Iris pigment epithelial cell (primary cell): ENCODE measurements at places on chromosomes 3 and 15.

DNA sequence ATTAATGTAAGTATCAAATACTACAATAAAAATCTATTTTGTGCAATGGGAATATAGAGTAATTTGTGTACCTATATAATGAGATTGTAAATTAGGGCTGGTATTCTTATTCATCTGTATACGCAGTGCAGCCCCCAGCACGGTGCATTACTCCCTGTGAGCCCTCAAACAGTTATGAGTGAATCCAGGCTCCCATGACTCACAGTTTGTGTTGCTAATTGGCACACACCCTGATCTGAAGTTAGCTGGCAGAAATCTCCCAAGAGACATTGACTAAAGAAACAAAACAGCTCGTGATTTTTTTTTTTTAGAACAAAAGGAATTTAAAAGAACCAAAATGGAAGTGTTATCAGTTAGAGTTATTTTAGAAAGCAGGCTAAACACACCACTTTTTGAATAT is 15.7 kb downstream of the GK5 start:
- DNase-seq, result peak; percentile 87

- no peak for DNase-seq
Measured at GRCh38 chr3:124478830-124479229, 251.4 kb upstream of the UMPS start.

- no peak for DNase-seq
Measured at GRCh38 chr3:144381607-144382006, 410.0 kb downstream of the DIPK2A start.

DNA sequence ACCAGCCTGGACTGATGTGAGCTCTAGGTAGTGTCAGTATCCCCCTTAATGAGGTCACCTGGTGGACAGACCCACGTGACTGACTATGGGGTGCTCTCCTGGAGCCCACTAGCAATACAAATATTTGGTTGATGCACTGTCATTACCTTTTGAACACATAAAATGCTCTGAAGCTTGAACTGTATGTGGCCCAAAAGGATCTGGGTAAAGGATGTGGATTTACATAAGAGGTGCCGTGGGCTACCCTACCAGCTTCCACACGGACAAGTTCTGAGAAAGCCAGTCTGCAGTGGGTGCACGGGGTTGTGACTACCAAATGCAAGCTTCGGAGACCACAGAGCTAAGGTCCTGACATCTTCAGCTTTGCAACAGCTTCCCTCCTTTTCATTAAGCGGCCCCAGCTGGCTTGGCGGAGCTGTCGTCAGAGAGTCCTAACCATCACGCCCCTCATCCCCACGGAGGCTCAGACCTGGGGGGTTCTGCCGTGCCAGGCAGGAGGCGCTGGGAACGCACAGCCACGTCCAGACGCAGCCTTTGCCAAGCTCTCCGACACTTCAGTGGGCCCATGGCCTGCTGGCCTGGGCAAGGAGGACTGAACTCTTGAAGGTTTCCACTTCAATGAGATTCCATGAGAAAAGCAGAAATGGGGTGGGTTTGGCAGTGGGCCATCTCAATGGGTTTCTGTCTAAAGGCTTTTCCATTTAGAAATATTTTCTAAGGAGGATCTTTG is 228.3 kb downstream of the ADAMTS17 start:
- peak; percentile 5 for DNase-seq

DNA sequence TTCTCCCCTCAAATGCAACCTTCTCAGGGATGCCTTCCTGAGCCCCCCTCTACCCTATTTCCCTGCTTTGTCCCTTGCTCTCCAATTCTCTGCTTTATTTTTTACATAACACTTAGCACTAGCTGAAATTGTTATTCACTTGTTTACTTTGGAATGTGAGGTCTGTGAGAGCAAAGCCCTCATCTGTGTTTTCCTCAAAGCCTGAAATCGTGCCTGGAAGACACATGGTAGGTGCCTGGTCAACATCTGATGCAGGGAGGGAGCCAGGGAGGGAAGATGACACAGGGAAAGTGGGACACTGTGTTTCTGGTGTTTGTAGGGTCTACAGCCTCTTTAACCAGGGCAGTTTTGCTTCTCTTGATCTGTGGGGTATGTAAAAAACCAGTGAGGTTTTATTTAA is 23.6 kb downstream of the EIF2AK4 start:
- no peak for DNase-seq

GRCh38 chr3:177883957-177884356 is 652.3 kb upstream of the KCNMB2 start:
- no peak for DNase-seq

GRCh38 chr15:98025237-98025636 is 64.7 kb downstream of the ARRDC4 start:
- peak; percentile 40 for DNase-seq

GRCh38 chr3:64086479-64087252 is 63.4 kb upstream of the PSMD6 start:
- DNase-seq, result no peak

DNA sequence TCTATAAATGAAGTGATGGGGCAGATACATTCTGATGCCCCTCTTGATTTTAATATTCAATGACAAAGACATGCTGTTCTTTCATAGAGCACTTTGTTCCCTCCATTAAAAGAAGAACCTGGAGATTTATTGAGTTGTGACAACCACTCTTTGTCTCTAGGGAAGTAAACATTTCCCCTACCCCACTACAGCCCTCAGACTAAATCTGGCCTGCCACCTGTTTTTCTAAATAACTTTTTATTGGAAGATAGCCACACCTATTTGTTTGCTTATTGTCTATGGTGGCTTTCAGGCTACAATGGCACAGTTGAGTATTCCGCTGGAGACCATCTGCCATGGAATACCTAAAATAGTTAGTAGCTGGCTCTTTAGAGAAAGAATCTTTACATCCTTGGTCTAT is 41.2 kb upstream of the ZNF385D start:
- DNase-seq, result no peak

- no peak for DNase-seq
Measured at GRCh38 chr15:100123611-100124010, 218.2 kb downstream of the ADAMTS17 start.

- DNase-seq, result no peak
Measured at GRCh38 chr3:24249523-24249922, 245.1 kb downstream of the THRB start.

DNA sequence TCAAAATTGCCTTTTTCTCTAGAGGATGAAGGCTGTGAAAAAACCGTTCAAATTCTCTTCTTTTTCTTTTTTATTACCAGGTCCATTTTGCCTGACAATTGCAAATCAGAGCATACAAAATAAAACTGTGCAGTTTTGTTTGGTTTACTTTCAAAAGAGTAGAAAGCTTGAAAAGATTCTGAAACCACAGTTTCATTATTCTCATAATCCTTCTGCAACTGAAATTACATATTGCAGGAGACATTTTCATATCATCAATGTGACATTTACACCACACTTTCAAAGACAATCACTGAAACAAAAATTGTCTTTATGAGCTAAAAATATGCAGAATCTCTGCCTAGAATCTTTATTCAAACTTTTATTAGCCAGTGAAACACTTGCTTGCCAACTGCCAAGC is 296.4 kb upstream of the TPRG1 start:
- DNase-seq, result no peak

DNA sequence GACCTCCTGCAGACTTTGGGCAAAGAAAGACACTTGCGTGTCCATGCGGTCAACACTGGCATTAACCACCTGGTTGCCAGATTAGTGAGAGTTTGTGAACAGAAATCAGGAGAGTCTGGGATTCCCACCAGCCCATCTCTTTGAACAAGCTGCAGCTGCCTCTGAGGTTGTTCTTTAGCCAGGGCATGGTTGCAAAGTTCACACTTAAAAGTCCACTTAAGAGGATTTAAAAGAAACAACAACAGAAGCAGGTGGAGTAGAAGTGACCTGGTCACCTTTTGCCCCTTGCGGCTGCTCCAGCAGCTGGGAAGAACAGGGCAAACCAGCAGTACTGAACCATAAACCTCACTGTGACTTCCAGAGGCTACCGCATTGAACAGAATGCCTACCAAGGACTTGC is 97.3 kb downstream of the FOXB1 start:
- DNase-seq, result no peak

DNA sequence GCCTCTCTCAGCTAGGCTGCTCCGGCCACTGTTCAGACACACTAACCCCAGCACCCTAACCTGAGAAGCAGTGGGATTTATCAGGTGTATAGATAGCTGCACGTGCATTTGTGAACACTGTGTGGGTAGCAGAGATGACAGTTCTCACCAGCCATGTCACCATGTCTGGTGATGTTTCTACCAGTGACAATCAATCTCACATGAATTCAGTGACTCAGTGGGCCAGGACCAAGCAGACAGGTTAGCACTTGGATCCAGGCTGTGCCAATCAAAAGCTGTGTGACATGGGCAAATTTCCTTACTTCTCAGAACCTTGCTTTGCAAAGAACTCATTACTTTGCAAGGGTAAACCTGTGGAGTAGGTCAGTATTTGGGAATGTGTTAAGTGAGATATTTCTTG is 65.3 kb upstream of the GATM start:
- no peak for DNase-seq

GRCh38 chr3:123687286-123687685 is 102.4 kb upstream of the HACD2 start:
- DNase-seq, result peak; percentile 36

DNA sequence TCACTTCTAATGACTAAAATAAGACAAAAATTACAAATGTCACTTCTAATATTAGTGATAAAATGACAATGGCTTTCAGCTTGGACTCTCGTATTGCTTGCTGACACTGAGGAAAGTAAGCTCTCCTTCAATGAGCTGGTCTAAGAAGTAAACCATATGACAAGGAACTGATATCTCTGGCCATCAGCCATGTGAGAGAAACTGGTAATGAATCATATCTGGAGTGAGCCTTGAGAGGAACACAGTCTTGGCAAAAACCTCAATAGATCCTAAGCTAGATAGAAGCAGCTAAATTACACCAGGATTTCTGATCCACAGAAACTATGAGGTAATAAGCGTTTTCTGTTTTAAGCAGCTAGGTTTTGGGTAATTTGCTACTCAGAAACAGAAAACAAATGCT is 1575.1 kb downstream of the OTOL1 start:
- peak; percentile 61 for DNase-seq

DNA sequence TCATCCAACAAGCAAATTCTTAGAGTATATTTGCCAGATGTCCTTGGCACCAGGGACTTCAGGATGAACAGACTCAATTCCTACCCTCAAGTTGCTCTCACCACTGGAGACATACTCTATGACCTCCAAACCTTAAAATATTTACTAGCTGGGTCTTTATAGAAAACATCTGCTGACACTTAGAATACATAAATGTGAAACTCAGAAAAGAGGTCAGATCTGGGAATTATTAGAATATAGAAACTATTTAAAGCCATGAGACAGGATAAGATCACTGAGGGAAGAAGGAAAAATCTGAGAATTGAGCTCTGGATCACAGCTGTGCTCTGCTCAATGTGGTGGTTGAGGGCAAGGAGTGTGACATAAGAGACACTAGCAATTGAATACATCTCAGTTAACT is 695.4 kb upstream of the UBE2E2 start:
- DNase-seq, result no peak

- peak; percentile 69 for DNase-seq
Measured at GRCh38 chr3:195147649-195148080, 123.3 kb downstream of the XXYLT1 start.

DNA sequence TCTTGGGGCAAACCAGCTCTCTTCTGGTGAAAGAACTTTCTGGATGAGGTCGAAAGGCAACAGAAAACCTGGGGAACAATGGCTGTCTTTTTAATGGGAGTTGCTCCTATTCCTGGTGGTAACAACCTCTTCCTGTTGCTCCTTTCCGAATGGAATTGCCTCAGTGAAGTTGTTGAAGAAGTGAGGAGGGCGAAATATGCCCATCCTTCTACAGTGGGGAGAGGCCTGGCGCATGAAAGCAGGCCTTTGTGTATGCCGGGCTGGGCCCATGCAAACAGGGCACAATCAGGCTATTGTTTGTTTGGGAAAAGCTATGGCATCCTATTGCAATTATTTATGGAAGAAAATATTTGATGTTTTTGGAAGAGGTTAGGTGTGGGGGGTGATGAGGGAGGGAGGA is 166.9 kb downstream of the IGF1R start:
- no peak for DNase-seq

DNA sequence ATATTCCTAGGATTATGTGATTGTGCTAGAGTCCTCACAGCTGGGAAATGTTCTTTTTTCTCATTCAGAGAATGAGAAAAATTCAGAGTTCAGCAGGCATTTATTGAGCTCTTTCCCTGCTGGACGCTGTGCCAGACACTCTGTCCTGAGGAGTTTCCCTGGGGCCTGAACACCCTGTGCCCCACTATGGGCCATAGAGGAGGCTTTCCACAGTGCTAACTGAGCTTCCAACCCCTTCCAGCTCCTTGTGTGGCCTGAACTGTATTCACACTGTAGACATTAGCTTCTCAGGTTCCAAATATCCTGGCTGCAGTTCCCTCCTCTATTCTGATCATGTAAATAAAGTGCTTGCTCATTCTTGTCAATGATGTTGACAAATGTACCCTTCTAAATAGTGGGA is 10.0 kb downstream of the ABHD2 start:
- DNase-seq, result no peak

DNA sequence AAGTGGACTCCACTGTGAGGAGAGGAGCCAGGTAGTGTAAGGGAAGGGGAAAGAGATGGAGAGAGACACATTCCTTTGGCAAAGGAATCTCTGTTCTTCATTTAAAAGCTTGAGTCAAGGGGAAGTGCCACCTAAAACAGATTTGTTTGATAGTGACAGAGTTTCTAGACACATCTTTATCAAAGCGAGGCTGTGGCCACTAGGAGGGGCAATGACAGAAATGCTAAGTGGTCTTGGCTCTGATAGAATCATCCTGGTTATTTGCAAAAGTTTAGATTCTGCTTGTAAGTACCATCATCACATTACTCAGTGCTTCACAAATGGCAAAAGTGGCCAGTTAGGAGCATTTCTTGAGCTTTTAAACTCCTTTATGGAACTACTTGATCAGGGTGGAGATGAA is 261.4 kb downstream of the CNTN3 start:
- DNase-seq, result no peak

DNA sequence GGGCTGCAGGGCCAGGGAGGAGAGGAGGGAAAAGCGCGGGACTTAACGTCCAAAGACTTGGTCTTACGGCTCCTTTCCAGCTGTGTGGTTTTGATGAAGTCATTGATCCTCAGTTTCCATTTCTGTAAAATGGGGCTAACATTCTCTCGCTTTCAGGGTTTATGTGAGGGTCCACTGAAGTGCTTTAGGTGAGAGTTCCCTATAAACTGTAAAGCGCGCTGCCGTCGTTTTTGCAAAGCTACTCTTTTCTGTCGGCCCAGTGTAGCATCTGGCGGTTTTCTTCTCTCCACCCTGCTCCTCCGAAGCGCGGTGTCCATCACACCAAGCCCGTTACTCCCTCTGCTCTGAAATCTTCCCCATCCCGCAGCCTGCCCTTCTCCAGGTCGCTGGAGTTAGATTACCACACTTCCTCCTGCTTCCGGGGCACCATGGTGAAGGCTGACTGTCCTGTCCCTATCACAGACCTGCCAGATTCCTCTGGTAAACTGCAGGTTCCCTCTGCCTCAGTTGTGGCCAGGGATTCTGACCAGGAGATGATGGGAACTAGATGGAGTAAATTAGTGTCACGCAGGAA is 702 bp upstream of the DNAJC17 start:
- DNase-seq, result no peak
